Common myeloid progenitor, CD34-positive (primary cell): ENCODE measurements at places on chromosomes 5 and 9.

DNA sequence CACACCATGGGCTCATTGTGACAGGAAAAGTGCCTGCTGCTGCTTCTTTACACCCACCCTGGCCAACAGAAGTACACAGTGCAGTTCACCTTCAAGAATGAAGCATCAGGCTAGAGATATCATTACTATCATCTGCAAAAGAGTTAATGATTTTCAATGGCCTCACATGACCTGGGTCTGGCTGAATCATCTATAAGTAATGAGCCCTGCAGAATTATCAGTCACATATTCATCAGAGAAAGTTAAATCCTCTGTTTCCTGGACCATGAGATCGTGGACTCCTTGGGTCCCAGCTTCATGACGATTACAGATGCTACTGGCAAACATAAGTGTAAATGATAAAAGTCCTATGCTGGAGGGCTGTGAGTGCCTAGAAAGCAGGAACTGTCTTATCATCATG, 8.3 kb downstream of the BAG1 start:
- no peak for DNase-seq

GRCh38 chr9:95226921-95227320, 90.6 kb downstream of the FANCC start:
- DNase-seq, result no peak

- no peak for DNase-seq
Observed at GRCh38 chr9:16337322-16338029, 533.0 kb downstream of the BNC2 start.

DNA sequence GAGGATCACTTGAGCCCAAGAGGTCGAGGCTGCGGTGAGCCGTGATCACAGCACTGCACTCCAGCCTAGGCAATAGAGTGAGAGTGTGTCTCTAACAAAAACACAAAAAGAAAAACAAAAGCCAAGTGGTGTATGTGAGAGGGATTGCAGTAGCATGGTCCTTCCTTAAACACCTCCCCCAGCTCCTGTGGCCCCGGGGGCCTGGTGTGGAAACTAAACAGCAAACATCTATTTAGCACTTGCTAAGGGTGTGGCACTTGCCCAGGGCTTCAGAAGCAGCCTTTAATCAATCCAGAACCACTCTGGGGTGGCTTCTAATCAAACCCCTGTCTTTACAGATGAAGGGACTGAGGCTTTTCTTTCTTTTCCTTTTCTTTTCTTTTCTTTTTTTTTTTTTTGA, 4.4 kb upstream of the FBP1 start:
- DNase-seq, result no peak
